Dermis blood vessel endothelial cell (primary cell): ENCODE measurements at places on chromosomes 6 and 20.

DNA sequence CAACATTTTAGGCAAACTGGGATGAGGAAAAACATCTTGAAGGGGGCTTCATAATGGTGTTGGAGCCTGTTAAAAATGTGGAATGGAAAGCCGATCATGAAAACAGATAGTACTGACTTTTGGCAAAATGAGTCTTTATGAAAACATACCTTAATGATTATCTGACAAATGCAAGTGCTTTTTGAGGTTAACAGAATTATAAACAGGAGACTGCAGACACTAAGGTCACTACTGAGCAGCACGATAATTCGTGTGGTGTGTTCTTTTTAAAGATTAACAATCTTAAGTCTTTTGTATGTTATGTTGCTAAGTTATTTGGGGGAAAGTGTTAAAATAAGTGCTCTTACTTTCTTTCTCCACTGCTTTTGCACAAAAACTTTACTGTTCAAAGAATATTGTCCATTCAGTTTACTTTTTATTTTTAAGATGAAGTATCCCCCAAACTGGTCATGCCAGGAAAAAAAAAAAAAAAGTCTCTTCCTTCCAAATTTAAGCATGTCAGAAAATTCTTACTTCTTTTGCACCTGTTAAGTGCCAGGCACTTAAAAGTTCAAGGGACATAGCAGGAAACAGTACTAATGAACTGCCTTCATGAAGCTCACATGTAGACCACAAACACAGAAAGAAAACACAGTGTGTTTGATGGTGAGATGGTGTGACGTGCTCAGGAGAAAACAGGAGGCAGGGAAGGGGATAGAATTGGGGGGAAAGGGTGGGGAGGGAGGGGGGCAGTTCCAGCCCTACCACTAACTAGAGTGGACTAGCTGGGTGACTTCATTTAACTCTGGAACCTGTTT is 73.2 kb downstream of the CDYL start:
- DNase-seq, result no peak

DNA sequence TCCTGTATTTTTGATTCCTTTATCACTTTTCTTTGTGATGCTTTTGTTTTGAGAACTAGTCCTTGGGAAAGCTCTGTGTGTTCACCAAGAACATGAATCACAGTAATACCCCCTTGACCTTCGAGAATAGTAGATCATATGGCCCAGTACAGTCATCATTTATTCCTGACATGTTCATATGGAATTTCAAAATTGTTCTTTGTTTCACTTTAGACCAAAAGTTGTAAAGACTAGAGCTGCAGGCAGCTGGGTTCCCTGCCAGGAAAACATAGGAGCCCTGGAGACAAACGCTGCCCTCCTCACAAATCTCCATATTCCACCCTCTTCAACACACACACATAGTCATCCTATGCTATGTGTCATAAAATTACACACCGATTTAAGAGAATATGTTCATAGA is 621.2 kb upstream of the EYS start:
- DNase-seq, result no peak

DNA sequence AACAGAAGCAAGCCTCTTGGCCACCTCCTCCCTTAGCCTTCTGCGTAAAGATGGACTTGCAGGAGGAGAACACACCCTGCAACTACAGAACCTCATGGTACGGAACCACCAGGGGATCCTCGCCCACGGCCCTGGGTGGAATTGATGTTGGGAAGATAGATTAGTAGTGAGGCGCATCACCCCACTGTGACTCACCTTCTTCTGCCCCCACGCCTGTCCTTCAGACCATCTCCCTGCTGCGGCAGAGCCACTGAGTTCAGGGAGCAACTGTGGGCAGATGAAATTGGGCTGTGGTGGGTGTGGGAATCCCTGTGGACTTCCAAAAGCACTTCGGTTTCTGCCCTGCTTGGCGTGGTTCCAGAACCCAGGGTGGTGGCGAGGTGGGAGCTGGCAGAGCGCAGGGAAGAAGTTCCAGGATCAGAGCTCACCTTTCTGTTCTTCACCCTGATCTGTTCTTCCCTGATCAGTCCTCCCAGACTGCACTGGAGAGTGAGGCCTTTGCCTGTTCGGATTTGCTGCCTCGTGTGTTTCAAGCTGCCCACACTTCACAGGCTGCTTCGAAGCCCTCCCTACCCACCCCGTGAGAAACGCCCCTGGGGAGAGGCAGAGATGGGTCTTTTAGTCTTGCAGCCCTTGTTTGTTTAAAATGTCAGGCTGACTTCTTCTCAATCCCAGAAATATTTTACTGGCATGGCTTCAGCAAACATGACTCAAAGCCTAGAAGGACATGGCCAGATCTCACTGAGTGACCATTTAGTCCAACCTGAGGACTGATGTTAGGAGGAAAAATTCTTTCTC is 92.8 kb upstream of the MLN start:
- DNase-seq, result no peak

- DNase-seq, result no peak
Measured at GRCh38 chr6:4743062-4743461, 33.1 kb upstream of the CDYL start.
